ENCODE measurements at places on chromosomes 1 and 21. TPM values are rescaled to one million over a fixed set of nuclear protein-coding genes. Genes with fewer than 3 reads are reported as not detected.

The ALPL gene
- 0.93 TPM for total RNA-seq

The GADD45A gene
- 35.4 TPM for total RNA-seq

The LCE3D gene
- not detected for total RNA-seq

The MRPL37 gene
- total RNA-seq: 94.2 TPM

The RPS6KA1 gene
- 28.1 TPM for total RNA-seq

The IKBKE gene
- 35.5 TPM for total RNA-seq

The SYT14 gene
- total RNA-seq: 2.1 TPM

The C1orf56 gene
- 9.5 TPM for total RNA-seq

The TFF3 gene
- not detected for total RNA-seq

The SPRR1B gene
- 3.1 TPM for total RNA-seq

The SYT11 gene
- 1.0 TPM for total RNA-seq

The DNMT3L gene
- total RNA-seq: not detected

The WNT9A gene
- 0.37 TPM for total RNA-seq

The ATP8B2 gene
- total RNA-seq: 9.9 TPM

The DENND2D gene
- total RNA-seq: 20.0 TPM

The OR2L8 gene
- not detected for total RNA-seq

The NT5C1A gene
- total RNA-seq: not detected

The ACAP3 gene
- total RNA-seq: 41.1 TPM

The WDR26 gene
- total RNA-seq: 84.9 TPM

The S100A9 gene
- 10.6 TPM for total RNA-seq

The NUDT4B gene
- total RNA-seq: 0.78 TPM

The ACOT7 gene
- total RNA-seq: 36.2 TPM

The BLZF1 gene
- total RNA-seq: 45.7 TPM

The SELENBP1 gene
- 9.8 TPM for total RNA-seq
